ENCODE measurements at places on chromosomes 6 and 20.

- DNase-seq, result no peak
Observed at GRCh38 chr6:74966712-74967111, 239.1 kb downstream of the COL12A1 start.

GRCh38 chr6:107419733-107420132 is 39.6 kb downstream of the PDSS2 start:
- no peak for DNase-seq

GRCh38 chr6:26516481-26517427 is 16.7 kb downstream of the BTN1A1 start:
- DNase-seq, result no peak

DNA sequence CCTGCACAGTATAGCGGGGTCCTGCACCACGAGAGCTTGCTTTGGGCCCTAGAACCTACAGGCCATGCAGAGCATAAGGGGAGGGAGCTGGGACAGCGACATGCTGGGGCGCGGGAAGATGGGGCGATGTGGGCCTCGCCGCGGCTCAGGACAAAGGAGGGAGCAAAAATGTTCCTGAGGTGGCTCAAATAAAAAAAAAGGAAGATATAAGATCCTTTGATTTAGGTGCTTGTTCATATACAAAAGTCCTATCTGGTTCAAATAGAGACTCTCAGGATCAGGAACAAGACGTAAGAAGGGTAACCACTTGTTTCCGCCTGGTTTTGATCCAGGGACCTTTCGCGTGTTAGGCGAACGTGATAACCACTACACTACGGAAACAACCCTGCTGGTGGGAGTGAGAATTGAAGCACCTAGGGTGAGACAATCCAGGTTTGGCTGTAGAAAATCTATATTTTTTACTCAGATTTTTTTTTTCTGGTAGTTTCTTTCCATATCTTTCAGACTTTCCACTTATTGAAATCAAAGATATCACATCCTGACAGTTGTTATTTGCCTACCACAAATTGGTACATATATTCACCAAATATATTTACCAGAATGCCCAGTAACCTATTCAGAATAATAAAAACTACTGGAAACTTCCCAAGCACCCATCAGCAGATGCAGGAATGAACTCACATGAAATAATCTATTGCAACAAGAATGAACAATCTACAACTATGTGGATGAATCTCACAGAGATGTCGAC is 177.9 kb upstream of the ZNF184 start:
- DNase-seq, result peak; percentile 89

- DNase-seq, result peak; percentile 95
Observed at GRCh38 chr6:25138233-25138933, 140.8 kb upstream of the CARMIL1 start.

DNA sequence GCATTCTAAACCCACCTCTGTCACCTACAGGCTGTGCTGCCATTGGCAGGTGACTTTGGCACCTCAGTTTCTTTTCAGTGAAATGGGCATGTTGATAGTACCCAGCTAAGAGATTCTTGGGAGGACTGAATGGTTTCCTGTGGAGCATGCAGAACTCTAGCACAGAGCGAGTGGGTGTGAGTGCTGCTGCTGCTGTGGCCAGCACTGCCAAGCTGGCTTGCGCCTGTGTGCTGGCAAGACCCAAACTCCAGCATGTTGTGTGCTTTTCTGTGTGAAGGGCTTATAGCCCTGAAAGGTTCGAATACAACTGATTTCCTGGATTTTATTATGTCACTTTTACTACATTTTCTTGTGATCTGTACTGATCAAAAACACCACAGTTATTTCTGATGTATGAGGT is 78.1 kb upstream of the KIF25 start:
- no peak for DNase-seq

GRCh38 chr6:112008482-112008881 is 45.4 kb upstream of the CCN6 start:
- DNase-seq, result no peak

GRCh38 chr6:72661411-72661810 is 39.5 kb downstream of the KCNQ5 start:
- DNase-seq, result no peak

- DNase-seq, result no peak
Observed at GRCh38 chr6:168516944-168517741, 76.2 kb downstream of the SMOC2 start.

GRCh38 chr6:136173519-136174507 is 76.3 kb downstream of the MTFR2 start:
- peak; percentile 71 for DNase-seq

DNA sequence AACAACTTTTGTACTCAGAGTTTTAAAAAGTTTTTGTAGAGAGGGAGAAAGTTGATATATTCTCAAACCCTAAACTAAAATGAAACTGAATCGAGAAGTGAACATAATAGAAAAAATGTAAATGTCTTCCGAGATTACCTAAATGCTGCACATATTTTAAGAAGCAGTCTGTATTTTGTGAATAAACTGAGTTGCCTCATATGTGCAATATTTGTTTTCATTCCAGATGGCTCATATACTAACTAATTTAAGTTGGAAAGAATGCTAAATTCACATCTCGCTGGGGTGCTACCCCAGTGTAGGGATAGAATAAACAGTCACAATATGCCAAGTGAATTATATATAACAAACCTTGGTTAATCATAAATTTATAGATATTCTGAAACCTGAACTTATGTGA is 285.9 kb upstream of the THEMIS start:
- no peak for DNase-seq

DNA sequence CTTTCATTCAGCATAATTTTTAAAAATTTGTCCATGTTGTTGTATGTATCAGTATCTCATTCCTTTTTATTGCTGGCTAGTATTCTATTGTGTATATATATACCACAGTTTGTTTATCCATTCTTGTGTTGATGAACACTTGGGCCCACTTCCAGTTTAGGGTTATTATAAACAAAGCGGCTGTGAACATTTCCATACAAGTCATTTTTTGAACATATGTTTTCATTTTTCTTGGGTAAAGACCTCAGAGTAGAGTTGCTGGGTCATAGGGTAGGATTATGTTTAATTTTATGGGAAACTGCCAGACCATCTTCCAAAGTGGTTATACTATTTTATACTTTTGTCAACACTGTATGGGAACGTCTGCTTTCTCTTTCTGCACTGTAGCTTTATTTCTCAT is 55.3 kb downstream of the RBM24 start:
- no peak for DNase-seq

DNA sequence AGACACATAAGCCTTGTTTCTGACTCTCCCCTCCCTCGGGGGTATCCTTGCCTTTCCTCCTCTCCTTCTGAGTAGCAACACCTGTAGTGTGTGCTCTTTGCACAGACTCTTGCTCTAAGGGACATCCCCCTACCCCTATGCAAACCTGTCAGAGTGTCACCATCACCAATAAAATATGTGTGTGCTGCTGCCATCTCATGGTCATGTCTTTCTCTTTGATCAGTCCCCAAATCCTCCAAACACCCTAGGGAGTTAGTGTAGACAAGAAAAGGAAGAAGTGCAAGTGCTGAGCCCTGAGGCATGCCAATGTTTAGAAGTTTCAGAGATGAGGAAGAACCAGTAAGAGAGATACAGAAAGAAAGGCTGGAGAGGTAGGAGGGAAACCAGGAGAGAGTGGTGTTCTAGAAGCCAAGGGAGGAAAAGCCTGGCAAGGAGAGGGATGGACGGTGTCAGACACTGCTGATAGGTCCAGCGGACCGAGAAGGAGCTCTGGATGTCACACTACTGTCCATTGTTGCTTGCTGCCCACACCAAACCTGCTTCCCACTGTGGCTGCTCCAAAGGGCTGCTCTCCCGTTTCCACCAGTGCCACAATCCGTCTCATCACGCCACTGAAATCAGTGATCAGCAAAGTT is 16.4 kb downstream of the TRMT6 start:
- peak; percentile 62 for DNase-seq

DNA sequence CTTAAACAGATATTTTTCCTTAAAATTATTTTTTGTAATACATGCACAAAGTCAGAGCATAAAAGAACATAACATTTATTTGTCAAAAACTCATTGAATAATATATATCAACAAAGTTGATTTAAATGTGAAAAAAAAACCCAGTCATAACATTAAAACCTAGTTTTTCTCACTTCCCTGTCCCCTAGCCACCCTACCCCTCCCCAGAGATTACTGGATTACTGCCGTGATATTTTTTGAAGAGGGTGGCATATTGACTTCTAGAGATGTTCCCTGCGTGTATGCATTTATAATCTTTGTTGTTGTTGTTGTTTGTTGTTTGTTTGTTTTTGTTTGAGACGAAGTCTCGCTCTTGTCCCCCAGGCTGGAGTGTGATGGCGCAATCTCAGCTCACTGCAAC is 52.4 kb upstream of the ARMC2 start:
- DNase-seq, result no peak

GRCh38 chr20:60473211-60473610 is 515.0 kb downstream of the CDH26 start:
- no peak for DNase-seq

DNA sequence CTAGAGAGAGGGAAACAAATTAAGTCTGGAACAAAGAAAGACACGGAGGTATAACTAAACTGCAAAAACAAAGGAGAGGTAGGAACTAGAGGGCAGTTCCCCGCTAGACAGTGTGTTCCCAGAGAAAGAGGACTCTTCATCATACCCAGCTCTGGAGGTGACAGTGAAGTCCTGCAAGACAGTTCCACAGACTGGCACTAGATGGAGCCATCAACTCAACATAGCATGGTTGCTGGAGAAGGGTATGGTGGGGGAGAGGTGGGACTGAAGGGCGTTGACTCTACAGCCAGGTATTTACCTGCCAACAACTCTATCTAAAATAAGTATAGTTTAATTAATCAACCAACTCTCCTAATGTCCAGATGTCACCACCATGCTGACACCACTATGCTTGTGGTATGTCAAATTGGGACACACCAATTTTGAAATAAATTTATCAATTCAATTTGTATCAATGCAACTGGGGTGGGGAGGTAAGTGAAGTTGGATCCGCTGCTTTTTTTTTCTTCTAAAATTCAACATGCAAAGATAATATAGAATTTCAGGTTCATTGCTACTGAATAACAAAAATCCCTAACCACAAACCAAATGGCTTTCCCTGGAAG is 9.7 kb downstream of the BACH2 start:
- DNase-seq, result peak; percentile 71

DNA sequence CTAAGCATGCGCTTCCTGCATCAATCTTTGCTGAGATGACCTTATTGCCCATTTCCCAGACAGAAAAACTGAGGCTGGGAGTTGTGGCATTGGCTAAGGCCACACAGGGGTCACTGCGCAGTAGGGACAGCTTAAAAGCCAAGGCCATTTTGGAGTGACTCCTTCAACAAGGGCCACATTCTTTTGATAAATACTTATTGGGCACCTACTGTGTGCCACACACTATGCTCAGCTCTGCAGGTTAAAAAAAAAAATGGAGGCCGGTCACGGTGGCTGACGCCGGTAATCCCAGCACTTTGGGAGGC is 108.6 kb downstream of the CEBPB start:
- no peak for DNase-seq

- DNase-seq, result no peak
Observed at GRCh38 chr20:34163307-34163706, 51.3 kb upstream of the EIF2S2 start.

GRCh38 chr6:161189891-161190290 is 84.0 kb downstream of the AGPAT4 start:
- no peak for DNase-seq

DNA sequence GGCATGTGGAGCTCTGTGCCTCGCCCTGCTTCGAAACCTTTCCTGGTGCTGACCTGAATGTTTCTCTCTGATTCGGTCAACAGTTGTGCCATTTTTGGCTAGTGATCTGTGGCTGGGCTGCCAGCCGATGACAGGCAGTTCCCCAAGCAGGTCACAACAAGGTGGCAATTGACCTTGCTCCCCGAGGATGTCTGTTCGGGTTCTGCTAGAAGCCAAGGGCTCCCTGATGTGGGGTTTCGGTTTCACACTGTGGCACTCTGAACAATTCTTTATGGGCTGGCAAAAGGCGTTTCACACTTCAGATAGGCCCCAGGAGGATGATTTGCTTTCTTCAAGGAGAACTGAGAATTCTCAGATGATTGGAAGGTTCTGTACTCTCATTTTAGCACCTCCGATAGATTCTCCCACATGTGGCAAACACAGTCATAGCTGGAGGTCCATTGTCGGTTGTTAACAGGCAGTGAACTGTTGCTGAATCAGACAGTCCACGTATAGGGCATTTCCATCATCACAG is 135.6 kb downstream of the SLC24A3 start:
- DNase-seq, result no peak
